Activated naive CD8-positive, alpha-beta T cell treated with anti-CD3 and anti-CD28 coated beads, Interleukin-2, amount 10 ng/mL, durations not matched to agents 7 days and 5 days (primary cell): ENCODE measurements at places on chromosomes 2 and 18.

GRCh38 chr18:78528411-78529258 lies 451.0 kb upstream of the SALL3 start:
- H3K27me3 ChIP-seq: no peaks in the 10 kb centered on the region
- DNase-seq: no peak
- no peak overlapping the region for H3K4me3 ChIP-seq
- no peaks in the 10 kb centered on the region for H3K36me3 ChIP-seq

- DNase-seq: no peak
- H3K4me1 ChIP-seq: peaks cover 13% of the 10 kb centered on the region
- H3K36me3 ChIP-seq: peaks cover 25% of the 10 kb centered on the region
- H3K4me3 ChIP-seq: no peak overlapping the region
These were observed 117.9 kb downstream of the ARHGAP15 start for GRCh38 chr2:143246815-143247744.

GRCh38 chr2:238330391-238330790 lies 10.1 kb downstream of the TRAF3IP1 start:
- DNase-seq: no peak
- H3K27ac ChIP-seq: no peak overlapping the region
- H3K27me3 ChIP-seq: no peaks in the 10 kb centered on the region
- peaks cover 23% of the 10 kb centered on the region for H3K36me3 ChIP-seq
- H3K4me1 ChIP-seq: peaks cover 2% of the 10 kb centered on the region

DNA sequence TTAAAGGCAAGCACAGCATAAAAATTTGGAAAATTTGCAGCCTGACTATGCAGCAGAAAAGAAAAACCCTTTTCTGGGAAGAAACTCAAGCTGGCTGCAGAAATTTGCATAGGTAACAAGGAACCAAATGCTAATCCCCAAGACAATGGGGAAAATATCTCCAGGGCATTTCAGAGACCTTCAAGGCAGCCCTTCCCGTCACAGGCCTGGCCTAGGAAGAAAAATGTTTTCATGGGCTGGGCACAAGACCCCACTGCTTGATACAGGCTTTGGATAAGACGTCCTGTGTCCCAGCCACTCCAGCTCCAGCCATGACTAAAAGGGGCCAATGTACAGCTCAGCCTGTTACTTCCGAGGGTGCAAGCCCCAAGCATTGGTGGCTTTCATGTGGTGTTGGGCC lies 717.6 kb downstream of the TDRD15 start:
- H3K27me3 ChIP-seq: no peaks in the 10 kb centered on the region
- H3K36me3 ChIP-seq: no peaks in the 10 kb centered on the region
- no peak overlapping the region for H3K27ac ChIP-seq
- H3K4me1 ChIP-seq: no peaks in the 10 kb centered on the region

GRCh38 chr2:160252900-160253299 lies 52.8 kb upstream of the ITGB6 start:
- no peak overlapping the region for H3K4me3 ChIP-seq
- DNase-seq: no peak
- no peak overlapping the region for H3K27ac ChIP-seq
- H3K36me3 ChIP-seq: no peaks in the 10 kb centered on the region
- no peaks in the 10 kb centered on the region for H3K4me1 ChIP-seq
